Activated naive CD8-positive, alpha-beta T cell treated with anti-CD3 and anti-CD28 coated beads for 36 hours (primary cell): ENCODE measurements at places on chromosomes 7 and 10.

GRCh38 chr10:124010024-124010423 is 83.4 kb downstream of the CHST15 start:
- no peak for DNase-seq

- DNase-seq = no peak
These were observed 237.3 kb downstream of the INHBA start for GRCh38 chr7:41465571-41465970.

DNA sequence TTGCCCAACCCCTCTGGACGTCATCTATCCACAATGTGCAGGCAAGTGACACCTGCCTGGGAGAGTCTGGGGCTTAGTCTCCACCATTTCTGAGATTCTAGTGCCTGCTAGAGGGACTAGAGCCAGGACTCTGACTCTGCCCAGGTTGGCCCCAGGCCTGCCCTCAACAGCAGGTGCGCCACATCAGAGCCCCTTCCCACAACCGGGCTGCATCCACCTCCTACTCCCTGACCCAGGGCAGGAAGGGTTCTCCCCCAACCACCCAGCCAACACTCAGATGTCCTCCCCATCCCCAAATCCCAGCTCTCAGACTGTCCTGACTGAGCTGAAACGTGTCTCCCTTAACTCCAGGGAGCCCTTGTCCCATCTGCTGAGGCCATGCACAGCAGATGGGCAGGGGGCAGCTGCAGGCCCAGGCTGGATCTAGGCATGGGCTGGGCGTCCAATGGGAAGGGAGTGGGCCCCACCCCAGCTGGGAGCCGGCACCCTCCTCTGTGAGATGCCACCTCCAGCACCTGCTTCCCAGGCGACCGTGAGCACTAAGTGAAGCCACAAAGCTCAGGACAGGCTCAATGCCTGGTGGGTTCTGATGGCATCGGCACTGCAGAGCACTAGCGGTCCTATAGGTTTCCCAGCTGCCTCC is 49.2 kb downstream of the RASGEF1A start:
- DNase-seq = no peak

DNA sequence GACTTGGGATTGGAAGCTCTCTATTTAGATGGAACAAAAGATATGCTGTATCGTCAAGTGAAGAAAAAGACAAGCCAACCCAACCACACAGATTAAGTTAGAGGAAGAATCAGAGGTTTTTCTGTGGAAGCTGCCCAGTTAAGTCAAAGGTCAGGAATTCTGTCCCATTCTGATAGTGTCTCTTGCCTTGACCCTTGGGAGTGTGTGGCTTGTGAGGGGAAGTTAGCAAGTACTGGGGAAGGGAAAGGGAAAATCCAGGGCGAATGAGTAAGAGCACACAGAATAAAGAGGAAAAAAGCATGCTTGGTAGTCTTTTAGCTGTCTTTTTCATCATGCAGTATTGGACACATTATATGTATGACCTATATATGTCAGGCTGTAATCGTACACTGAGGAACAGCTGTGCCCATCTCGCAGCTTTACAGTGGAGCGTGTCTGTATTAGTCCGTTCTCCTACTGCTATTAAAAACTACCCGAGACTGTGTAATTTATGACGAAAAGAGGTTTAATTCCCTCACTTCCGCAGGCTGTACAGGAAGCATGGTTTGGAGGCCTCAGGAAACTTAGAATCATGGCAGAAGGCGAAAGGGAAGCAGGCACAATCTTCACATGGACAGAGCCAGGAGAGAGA is 197.2 kb downstream of the GALNT17 start:
- DNase-seq = no peak

DNA sequence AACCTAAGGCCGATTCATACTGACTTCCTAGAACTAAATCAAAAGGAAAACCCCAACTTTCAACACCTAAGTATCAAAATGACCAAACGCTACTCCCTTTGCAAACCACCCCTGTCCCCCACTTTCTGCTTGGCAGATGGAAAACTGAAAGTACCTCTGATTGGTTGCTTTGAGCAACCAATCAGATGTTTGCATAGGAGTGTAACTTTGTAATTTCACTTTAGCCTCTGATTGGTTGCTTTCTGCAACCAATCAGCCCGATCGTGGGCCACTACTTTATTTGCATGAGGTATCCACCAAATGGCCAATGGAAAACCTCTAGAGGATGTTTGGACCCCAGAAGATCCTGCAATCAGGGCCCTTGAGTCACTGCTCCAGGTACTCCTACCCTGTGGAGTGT is 12.3 kb upstream of the SNX10 start:
- DNase-seq = peak; percentile 28

DNA sequence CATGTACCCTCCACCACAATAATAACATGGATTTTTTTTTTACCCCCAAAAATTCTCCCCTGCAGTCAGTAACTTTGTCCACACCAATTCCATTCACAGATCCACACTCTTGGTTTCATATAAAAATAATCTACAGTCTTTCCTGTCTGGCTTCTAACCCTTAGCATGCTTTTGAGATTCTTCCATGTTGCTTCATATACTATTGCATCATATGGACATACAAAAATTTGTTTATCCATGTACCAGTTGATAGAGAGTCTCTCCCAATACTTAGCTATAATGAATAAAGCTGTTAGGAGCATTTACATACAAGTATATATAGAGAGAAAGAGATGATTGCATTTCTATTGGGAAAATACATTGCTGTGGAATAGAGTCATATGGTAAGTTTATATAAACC is 575.0 kb downstream of the XPNPEP1 start:
- no peak for DNase-seq

- DNase-seq = no peak
These were observed 19.0 kb upstream of the COL1A2 start for GRCh38 chr7:94375691-94376090.
